ENCODE measurements at places on chromosomes 16 and 17. TPM values are rescaled to one million over a fixed set of nuclear protein-coding genes. Genes with fewer than 3 reads are reported as not detected.

Gene DBNDD1
- 31.5 TPM for total RNA-seq

Gene TMEM238L
- not detected for total RNA-seq

Gene PRDM7
- total RNA-seq: not detected

Gene KRT39
- total RNA-seq: not detected

Gene MYOCD
- total RNA-seq: 12.7 TPM

Gene PPP1R27
- total RNA-seq: not detected

Gene NUPR1
- not detected for total RNA-seq

Gene KRT32
- not detected for total RNA-seq

Gene ADGRG3
- not detected for total RNA-seq

Gene CNGB1
- total RNA-seq: 0.29 TPM

Gene PEMT
- total RNA-seq: 52.7 TPM

Gene TPPP3
- 0.64 TPM for total RNA-seq

Gene IKZF3
- 0.18 TPM for total RNA-seq

Gene C16orf46
- total RNA-seq: 3.9 TPM

Gene GIT1
- total RNA-seq: 45.0 TPM

Gene DOC2A
- total RNA-seq: 5.8 TPM

Gene IFT20
- total RNA-seq: 34.3 TPM

Gene FA2H
- 2.4 TPM for total RNA-seq

Gene CLEC19A
- total RNA-seq: 1.6 TPM

Gene B4GALNT2
- 0.04 TPM for total RNA-seq

Gene KIF2B
- not detected for total RNA-seq

Gene GPATCH8
- total RNA-seq: 45.3 TPM

Gene VWA3A
- total RNA-seq: 0.29 TPM

Gene FBF1
- 39.1 TPM for total RNA-seq

Gene ABCA8
- not detected for total RNA-seq

Gene CYBA
- 220 TPM for total RNA-seq

Data from endodermal cell (in vitro differentiated cells).